Non-pigmented ciliary epithelial cell (primary cell): ENCODE measurements at places on chromosomes 3 and 15.

DNA sequence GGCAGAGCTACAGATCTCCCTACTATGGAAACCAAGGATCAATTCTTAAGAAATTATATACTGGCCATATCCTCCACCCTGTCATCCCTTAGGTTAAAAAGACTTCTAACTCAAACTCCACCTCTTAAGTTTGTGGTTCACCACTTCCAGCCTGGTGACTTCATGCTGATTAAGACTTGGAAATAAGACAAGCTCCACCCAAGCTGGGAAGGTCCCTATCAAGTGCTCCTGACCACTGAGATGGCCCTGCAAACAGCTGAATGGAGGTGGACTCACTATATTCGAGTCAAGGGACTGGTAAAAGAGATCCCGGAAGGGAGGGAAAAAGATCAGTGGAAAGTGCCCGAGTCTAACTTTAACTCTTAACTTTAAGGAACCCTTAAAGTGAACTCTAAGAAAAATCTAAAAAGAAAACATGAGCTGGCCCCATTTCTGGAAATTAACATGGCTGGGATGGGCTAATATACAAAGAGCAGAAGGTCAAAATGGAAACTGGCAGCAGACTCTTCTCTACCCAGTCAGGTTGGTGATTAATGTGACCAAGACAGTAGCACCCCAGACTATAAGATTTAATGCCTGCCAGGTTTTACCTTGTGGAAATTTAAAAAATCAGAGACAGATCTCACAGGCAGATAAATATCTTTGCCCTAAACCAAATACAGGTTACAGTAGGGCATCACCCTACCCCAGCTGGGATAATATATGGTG lies 43.9 kb downstream of the PPCDC start:
- DNase-seq: no peak

GRCh38 chr3:141000686-141001085 lies 50.5 kb upstream of the SPSB4 start:
- DNase-seq: no peak

DNA sequence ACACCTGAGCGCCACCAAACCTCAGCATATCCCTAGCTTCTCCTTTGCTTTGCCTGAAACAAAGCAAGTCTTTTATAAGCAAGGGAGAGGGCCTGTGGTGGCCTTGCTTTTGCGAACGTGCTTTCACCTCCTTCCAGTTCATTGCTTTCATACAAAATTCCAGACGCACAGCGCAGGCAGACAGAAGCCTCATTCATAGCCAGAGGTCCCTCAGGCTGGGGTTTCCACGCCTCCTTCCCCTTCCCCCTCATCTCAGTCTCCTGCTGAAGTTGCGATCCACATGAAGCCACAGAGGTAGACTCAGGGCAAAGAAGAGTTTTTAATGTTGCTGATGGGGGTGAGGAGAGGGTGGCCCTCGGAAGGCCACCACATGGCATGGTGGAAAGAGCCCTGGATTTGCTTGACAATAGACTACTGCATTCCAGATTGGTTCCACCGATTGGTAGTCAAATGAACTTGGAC lies 59.4 kb upstream of the FLNB start:
- no peak for DNase-seq

GRCh38 chr15:100438570-100438969 lies 90.2 kb downstream of the CERS3 start:
- no peak for DNase-seq

- DNase-seq: no peak
Measured at GRCh38 chr3:115475178-115476041, 147.9 kb upstream of the GAP43 start.

DNA sequence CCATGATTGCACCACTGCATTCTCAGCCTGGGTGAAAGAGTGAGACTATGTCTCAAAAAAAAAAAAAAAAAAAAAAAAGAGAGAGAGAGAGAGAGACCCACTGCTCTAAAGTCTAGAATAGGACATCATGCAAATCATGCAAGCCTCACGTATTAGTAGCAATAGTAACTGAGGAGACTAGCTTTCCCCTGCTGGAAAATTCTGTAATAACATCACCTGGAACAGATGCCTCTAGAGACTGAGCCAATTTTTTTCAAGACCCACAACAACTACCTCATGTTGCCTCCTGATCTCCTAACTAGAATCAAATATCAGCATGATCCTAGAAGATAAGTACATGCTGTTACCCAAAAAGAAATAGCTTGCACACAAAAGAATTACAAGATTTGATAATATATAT lies 461.9 kb downstream of the AGBL1 start:
- DNase-seq: no peak

DNA sequence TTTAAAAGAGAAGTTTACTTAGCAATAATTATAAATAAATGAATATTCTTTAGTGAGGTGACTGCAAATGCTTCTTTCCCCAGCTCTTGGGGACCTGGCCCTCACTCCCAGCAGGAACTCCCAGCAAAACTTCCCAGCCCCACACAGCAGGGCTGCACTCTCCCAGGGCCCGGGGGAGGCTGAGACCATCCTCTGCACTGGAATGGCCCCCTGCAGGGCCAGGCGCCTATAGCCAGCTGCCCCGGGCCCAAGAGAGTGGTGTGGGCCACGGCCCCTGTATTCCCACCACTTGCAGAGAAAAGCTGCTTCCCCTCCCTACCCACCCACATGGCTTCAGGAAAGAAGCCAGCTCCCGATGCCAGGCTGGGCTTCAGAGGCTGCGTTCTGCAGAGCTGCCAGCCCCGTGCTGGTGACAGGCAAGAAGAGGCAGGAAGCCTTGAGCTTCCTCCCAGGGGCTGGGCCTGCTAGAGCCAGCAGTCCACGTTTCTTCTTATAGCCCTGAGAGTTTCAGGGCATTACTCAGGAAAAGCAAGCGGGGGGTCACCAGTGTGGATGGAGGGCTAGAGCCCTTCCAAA lies 20.0 kb downstream of the IDH2 start:
- DNase-seq: no peak

- peak; percentile 48 for DNase-seq
Measured at GRCh38 chr3:36461597-36461996, 81.3 kb downstream of the STAC start.

DNA sequence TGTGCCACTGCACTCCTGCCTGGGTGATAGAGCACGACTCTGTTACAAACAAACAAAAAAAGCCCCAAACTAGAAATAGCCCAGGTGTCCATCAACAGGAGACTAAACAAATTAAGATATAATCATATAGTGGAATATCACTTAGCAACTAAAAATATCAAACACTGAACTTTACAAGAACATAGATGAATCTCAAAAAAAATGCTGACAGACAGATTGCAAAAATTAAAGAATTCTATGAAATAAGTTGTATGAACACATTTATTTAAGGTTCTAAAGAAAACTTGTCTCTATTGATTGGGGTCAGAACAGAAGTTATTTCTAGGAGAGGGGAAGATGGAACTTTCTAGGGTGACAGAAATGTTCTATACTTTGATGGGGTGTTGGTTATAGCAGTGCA lies 268.2 kb downstream of the CTNNB1 start:
- no peak for DNase-seq
